ENCODE measurements at places on chromosomes 6 and 20.

GRCh38 chr6:34231566-34232336 is 4.9 kb upstream of the HMGA1 start:
- no peak for DNase-seq

DNA sequence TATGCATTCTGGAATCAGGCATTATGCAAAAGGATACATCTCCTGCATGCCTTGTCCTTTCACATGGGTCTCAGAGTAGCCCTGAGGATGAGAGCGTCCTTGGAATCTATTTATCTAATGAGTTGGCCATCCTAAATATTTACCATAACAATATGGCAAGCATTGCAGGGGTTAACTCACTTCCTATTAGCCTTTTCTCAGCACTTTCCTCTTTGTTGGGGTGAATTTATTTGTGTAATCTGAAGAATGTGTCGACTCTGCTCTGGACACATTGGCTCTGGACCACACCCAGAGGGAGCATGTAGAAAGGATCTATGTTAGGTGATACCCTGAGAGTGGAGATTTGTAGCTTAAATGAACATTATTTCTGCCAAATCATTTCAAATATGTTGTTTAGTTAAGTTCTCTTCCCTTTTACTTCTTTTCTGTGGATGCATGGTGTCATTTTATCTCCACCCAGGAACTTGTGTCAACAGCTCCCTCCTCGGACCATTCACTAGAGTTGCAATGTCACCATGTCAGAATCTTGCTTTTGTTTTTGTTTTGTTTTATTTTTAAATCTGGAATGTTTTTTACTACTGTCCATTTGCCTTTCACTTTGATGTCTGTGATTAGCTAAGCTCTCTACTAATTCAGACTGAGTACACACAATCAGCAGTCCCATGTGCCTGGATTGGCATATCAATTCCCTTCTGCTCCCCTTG is 757.0 kb upstream of the MMS22L start:
- DNase-seq, result peak; percentile 27

DNA sequence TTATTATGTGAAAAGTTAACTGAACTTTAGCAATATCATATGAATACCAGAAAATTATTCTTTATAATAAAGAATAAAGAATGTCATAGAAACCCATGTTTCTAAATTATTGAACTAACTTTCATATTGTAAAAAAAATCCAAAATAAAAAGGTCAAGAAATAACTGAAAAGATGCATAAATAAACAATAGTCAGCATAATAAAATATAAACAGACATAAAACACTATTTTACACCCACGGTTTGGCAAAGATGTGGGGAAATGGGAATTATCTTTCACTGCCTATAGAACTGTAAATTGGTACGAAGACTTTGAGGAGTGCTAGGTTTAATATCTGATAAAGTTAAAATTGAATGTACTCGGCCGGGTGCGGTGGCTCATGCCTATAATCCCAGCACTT is 34.7 kb upstream of the CTAGE9 start:
- DNase-seq, result no peak

- no peak for DNase-seq
Measured at GRCh38 chr6:79902046-79902445, 45.3 kb downstream of the ELOVL4 start.

- DNase-seq, result no peak
Measured at GRCh38 chr6:14987490-14987889, 258.4 kb upstream of the JARID2 start.

DNA sequence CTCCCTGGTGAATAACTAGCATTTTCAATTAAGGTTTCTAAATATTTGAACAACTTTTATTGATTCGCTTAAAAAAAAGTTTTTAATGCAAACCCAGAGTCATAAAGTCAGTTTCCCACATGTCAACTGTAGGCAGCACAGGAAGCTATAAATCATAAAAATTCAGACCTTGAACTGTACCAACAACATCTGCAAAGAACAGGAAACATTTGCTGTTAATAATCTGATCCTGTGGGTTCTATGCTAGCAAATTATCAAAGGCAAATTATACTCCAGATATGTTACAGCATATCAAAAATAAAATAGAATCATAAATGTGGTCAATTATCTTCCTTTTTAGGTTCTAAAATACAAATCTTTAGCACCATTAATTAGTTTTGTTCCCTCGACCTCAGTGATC is 16.6 kb upstream of the MAP7 start:
- DNase-seq, result no peak

- DNase-seq, result no peak
Measured at GRCh38 chr20:836190-836589, 2.7 kb downstream of the FAM110A start.

GRCh38 chr6:31567531-31568370 is 4.3 kb upstream of the LTA start:
- no peak for DNase-seq

DNA sequence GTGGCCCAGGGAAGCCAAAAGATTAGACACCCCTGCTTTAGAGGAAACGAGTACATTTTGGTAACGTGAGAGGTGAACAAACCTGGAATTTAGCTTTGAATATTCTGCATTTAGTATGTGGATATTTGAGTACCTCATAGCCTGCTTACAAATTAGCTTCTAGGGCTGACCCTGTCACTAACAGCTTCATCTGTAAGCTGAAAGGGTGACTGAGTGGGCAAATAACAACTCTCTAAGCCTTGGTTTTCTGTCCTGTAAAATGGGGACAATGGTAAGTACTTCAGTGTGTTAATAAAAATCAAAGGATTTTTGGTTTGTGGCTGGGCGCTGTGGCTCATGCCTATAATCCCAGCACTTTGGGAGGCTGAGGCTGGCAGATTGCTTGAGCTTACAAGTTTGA is 8.4 kb upstream of the GUCA1B start:
- no peak for DNase-seq

GRCh38 chr20:48052475-48052835 is 267.2 kb upstream of the SULF2 start:
- DNase-seq, result no peak

DNA sequence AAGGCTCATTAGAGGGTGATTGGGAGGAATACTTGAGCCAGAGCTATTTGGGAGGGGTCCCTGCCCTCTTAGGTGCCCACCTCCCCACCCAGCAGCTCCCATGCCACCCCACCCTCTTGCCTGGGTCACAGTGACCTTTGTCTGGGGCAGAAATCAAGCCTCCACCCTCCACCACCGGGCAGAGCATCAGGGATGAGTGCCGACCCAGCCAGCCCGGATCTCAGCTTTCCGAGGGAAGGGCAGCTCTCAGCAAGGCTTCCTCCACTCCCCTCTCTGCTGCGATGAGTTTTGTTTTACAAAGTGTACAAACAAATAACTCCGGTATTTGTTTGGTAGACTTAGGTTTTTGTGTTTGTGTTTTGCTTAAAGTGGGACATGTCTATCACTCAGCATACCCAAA is 136.7 kb upstream of the CST7 start:
- DNase-seq, result no peak

- DNase-seq, result no peak
Measured at GRCh38 chr6:67815623-67816022, 819.5 kb upstream of the ADGRB3 start.

- DNase-seq, result no peak
Measured at GRCh38 chr6:170148709-170149470, 142.0 kb downstream of the DLL1 start.

- no peak for DNase-seq
Measured at GRCh38 chr6:3405182-3405518, 51.7 kb downstream of the SLC22A23 start.

- no peak for DNase-seq
Measured at GRCh38 chr20:62647521-62648317, 5.4 kb downstream of the SLCO4A1 start.

DNA sequence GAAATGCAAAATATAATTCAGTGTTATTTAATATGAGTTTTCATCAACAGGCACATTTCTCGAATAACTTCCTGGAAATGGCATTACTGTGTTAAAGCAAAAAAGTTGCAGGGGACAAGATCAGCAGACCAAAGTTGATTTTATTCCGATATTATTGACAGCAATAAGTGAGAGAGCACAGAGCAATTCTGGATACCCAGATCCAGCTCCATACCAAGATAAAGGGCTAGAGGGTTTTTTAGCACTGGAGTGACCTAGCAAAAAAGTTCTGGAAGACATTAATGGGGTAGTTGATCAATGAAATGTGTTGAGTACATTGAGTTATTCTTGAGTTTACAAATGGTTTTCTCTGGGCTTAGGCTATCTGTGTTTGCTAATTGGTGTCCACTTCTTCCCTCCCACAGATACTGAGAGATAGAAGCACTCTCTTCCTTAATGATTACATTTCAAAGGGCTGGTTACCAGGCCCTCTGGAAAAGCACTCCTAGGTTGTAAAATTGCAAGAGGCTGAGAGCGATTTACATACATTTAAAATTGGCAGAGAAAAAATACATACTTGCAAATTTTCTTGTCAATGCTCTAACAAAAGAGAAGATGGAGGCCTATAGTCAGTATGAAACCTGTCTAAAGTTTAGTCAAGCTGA is 47.0 kb upstream of the MANEA start:
- no peak for DNase-seq

- no peak for DNase-seq
Measured at GRCh38 chr6:85068221-85068620, 303.8 kb upstream of the TBX18 start.

GRCh38 chr20:48169650-48170225 is 384.5 kb upstream of the SULF2 start:
- DNase-seq, result no peak

GRCh38 chr6:132130626-132131298 is 179.6 kb upstream of the CCN2 start:
- no peak for DNase-seq

DNA sequence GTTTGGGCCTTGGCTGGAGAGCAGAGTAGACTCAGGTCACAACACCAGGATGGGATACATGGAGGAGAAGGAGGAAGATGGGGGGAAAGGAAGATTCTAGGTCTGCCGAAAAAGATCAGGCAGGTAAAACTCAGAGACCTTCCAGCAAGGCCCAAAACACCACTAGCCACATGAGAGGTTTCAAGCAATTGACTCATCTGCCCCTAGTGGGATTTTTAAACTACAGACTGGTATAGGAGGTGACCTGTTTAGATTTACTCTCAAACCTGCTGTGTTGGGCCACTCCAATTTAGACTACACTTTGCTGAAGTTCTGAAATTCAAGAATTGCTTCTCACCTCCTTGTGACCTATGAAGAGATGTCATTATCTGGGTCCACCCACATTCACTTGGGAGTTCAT is 236.9 kb upstream of the SASH1 start:
- DNase-seq, result no peak

- DNase-seq, result peak; percentile 38
Measured at GRCh38 chr20:13771853-13772453, 12.8 kb downstream of the ESF1 start.

DNA sequence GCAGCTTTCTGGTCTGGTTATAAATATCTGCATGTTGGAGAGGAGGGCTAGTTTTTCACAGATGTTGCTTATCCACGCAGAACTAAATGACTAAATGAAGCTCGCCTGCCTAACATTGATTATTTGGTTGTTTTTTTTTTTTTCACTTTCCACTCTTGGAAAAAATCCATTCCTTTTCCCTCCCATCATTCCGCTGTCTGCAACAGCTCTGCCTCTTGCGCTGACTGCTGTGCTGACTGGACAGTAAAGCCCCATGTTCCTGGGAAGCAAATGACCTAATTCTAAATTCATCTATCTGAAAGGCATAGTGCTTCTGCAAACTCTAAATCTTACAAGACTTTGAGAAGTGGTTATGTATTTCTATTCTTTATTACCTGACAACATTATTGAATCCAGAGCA is 255.5 kb upstream of the PLN start:
- no peak for DNase-seq

- no peak for DNase-seq
Measured at GRCh38 chr6:75114195-75114594, 91.7 kb downstream of the COL12A1 start.

DNA sequence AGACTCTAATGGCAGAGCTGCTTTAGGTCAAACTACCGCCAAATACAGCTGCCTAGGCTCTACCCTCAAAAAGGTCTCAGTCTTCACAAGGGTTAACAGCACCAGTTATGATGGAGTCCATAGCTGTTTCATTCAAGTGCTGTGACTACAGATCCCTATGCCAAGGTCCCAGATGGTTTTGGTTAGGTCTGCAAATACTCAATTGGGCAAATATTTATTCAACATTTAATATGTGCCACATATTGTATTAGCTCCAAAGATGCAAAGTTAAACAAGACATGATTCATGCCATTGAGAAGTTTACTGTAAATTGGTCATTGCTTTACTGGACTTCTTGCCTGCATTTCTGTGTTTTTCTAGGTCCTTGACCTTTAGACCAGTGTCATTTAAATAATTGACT is 55.8 kb upstream of the TFAP2D start:
- DNase-seq, result no peak

GRCh38 chr6:83927470-83927869 is 68.0 kb downstream of the CYB5R4 start:
- DNase-seq, result no peak

- DNase-seq, result no peak
Measured at GRCh38 chr20:15642676-15643075, 930.6 kb downstream of the KIF16B start.

DNA sequence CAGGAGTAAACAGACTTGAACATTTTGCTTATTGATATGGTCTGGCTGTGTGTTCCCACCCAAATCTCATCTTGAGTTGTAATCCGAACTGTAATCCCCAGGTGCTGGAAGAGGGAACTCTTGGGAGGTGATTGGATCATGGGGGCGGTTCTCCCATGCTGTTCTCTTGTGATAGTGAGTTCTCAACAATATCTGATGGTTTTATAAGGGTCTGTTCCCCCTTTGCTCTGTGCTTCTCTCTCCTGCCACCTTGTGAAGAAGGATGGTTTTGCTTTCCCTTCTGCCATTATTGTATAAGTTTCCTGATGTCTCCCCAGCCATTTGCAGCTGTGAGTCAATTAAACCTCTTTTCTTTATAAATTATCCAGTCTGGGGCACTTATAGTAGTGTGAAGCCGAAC is 40.0 kb downstream of the MYLIP start:
- peak; percentile 57 for DNase-seq

DNA sequence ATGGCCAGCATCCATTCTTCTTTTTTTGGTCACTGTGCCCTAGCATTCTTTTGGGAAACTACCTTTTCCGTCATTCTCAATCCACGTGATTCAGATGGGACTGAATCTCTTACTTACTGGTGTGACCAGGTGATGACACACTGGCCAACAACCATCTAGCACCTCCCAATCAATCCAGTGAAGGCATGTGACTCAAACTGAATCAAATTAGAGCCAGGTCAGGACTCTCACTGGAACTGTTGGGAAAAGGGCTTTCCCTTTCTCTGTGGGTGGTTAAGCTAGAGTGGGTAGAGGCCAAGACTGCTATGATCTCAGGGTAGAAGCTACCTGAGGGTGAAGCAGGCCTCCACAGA is 36.2 kb upstream of the ZMYND8 start:
- DNase-seq, result no peak

DNA sequence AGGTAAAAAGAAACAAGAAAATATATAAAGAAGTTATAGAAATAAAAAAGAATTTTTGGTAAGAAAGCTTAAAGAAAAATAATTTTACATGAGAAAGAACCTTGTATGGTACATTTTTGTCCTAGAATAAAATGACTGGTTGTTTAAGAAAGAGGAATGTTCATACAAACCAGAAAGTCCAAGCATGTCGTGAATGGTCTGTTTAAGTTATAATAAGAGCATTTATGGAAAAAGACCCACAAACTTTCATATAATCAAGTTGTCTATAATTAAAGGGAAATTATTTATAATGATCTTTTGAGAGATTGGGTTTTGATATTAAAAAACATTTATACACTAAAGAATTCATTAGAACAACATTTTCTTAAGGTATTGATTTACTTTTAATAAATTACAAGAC is 27.8 kb upstream of the FAM110A start:
- DNase-seq, result peak; percentile 51

GRCh38 chr6:105280033-105280432 is 100.2 kb upstream of the POPDC3 start:
- DNase-seq, result no peak

- DNase-seq, result no peak
Measured at GRCh38 chr6:131669891-131670290, 31.3 kb downstream of the OR2A4 start.
